ENCODE measurements at places on chromosomes 11 and 22.
A peak's percentile ranks its signal among the peaks of the same experiment; 100 is the strongest.

DNA sequence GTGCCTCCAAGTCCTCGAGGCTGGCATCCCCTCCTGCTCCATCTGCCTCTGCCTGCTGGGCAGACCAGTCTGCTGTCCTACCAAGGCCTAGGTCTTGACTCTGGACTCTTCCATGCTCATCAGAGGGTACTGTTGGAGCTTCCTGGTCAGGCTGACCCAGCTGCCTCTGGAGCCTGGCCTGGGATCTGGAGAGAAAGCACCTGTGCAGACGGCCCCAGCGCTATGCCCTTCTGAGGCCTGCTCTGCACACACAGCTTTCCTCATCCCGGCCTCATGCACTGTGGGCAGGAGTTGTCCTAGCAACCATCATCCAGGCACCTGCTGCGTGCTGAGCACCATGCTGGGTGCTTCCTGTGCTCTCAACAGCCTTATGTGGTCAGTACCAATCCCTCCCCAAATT, 70.8 kb downstream of the CDKN1C start:
- DNase-seq, result no peak

DNA sequence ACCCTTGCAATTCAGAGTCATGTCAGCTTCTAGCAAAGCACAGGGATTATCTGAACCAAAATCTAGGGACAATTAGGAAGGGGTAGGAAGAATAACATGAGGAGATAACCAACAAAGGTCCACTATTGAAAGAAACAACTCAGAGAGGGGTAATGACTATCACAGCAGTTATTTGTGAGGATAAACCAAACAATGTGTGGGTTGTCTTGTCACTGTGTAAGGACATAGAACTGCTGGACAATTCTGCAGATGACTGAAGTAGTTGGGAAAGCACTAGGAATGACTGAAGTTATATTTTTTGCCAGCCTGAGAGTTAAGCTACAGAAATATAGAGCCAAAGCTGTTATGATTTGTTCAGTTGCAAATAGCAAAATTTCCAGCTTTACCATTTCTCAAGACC, 858.4 kb upstream of the CCDC90B start:
- DNase-seq, result no peak

DNA sequence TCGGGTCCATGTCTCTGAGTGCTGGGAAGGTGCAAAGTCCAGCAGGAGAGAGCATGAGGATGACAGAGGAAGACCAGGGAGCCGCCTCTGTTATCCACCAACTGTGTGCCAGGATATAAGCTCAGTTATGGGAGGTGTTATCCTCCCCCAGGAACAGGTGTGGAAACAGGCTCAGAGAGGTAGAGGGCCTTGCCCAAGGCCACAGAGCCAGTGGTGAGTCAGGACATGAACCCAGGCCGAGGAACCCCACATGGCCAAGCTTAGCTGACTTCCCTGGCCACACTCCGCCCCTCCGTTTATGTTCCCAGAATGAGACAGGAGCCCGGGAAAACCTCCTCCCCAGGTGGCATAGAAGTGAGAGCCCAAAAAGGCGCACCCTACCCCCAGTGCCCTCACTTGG, 50.3 kb downstream of the ISX start:
- no peak for DNase-seq

DNA sequence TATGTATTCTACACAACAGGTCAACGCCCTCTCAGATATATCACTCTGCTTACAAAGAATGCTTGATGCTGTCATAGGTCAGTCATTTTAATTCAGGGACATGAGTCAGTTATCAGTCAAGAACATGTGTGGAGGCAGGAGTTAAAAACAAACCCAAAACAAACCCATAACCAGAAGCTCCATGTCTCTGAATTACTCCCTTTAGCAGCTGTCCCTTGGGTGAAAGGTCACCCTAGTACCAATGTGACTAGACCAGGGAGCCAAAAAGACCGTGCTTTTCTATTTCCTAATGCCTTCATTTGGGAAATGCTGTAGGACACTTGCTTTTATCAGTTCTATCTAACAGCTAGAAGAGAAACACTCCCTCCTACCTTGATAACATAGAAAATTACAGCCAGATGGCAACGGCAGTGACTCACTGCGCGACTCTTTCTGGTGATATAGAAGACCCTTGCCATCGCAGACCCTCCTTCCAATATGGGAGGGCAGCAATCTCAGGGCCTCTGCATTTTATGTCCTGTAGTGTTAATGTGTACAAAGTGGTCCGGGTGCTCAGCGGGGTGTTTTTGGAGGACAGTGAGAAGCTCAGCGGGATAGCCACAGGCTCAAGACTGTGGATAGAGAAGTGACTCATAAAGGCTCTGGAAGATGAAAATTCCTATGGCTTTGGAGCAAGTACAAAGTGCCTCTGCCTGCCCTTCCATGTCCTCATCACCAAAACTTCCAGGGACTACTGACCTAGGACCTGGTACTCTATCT, 24.8 kb downstream of the APOL5 start:
- peak; percentile 85 for DNase-seq
